ENCODE measurements at places on chromosomes 11 and 22. TPM values are rescaled to one million over a fixed set of nuclear protein-coding genes. Genes with fewer than 3 reads are reported as not detected.

The TMA7B gene
- not detected for total RNA-seq

The MS4A6A gene
- not detected for total RNA-seq

The ADM2 gene
- total RNA-seq: 1.5 TPM

The ASRGL1 gene
- 6.0 TPM for total RNA-seq

The BARX2 gene
- not detected for total RNA-seq

The C11orf91 gene
- not detected for total RNA-seq

The SBF2 gene
- 47.8 TPM for total RNA-seq

The NXPE2 gene
- not detected for total RNA-seq

- H3K27me3 ChIP-seq: peaks cover 34% of the 10 kb centered on the region
- H3K36me3 ChIP-seq: no peaks in the 10 kb centered on the region
- no peak overlapping the region for H3K4me3 ChIP-seq
- DNase-seq: no peak
- H3K27ac ChIP-seq: no peak overlapping the region
Measured at GRCh38 chr11:114277637-114278341, 18.4 kb upstream of the NNMT start.

GRCh38 chr11:116030697-116031331 lies 526.6 kb upstream of the CADM1 start:
- peaks cover 2% of the 10 kb centered on the region for H3K27me3 ChIP-seq
- no peak overlapping the region for H3K27ac ChIP-seq
- DNase-seq: no peak
- H3K4me1 ChIP-seq: peaks cover 5% of the 10 kb centered on the region
- H3K36me3 ChIP-seq: peaks cover 1% of the 10 kb centered on the region

DNA sequence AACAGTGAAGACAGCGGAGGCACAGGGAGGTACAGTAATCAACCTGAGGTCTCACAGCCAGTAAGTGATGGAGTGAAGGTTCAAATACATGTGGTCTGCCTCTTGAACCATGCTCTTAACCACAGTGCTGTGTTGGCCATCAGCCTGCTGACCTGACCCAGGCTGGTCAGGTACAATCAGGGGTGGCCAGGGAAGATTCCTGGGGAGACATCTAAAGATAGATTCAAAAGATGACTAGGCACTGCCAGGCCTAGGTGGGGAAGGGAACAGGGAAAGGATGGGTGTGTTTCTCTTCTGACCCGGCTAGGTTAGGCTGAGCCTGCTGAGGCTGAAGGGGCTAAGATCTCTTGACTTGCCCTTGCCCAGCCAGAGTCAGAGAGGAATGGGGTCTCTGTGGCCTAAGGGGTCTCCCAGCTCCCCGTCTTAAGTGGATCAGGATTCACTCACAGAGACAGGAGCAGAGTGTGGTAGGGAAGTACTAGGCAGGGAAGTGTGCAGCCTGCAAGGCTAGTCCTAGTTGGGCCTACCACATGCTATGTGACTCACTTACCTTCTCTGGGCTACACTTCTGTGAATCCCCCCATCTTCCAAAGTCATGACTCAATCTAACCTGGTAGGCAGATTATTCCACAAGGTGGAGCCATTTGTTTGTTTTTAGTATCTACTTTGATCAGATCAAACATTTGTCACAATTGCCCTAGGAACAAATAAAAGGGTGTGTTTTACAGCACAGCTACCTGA lies 10.4 kb upstream of the SREBF2 start:
- H3K4me3 ChIP-seq: no peak overlapping the region
- H3K27me3 ChIP-seq: no peaks in the 10 kb centered on the region
- H3K4me1 ChIP-seq: peaks cover 36% of the 10 kb centered on the region
- H3K27ac ChIP-seq: no peak overlapping the region
- H3K36me3 ChIP-seq: peaks cover 2% of the 10 kb centered on the region

- no peaks in the 10 kb centered on the region for H3K36me3 ChIP-seq
- peak overlapping the region; percentile 93 for H3K27ac ChIP-seq
- peaks cover 33% of the 10 kb centered on the region for H3K4me1 ChIP-seq
- no peak for DNase-seq
- no peaks in the 10 kb centered on the region for H3K27me3 ChIP-seq
Measured at GRCh38 chr11:27234043-27234668, 128.9 kb downstream of the CCDC34 start.

DNA sequence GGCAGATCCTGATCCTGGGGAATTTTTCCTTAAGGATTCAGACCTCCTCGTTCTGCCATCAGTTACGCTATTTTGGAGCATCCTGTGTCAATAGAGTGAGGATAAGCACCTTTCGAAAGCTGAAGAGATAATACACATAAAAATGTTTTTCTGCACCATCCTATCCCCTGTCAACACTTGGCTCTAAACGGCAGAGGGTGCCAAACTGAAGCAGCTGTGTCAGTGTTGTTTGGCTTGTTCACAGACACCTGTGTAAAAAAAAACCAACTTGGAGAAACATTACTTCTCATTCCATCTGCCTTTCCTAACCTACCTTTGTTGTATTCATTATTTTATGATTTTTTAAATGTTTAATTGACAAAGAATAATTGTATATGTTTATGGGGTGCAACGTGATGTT lies 417.0 kb upstream of the DDI1 start:
- peaks cover under 1% of the 10 kb centered on the region for H3K36me3 ChIP-seq
- H3K4me3 ChIP-seq: no peak overlapping the region
- H3K4me1 ChIP-seq: no peaks in the 10 kb centered on the region
- no peak overlapping the region for H3K27ac ChIP-seq

- H3K4me3 ChIP-seq: peak overlapping the region; percentile 81
- no peak for DNase-seq
- H3K4me1 ChIP-seq: peaks cover 31% of the 10 kb centered on the region
Measured at GRCh38 chr11:3841426-3842350, 929 bp upstream of the RHOG start.
